CD4-positive, alpha-beta T cell treated with Interleukin-2 at 100 ng/mL for 4 hours (primary cell): ENCODE measurements at places on chromosomes 16 and 17.

GRCh38 chr16:4803898-4804762, 1.7 kb upstream of the ROGDI start:
- no peak for DNase-seq

- no peak for DNase-seq
Observed at GRCh38 chr17:81403671-81404534, 8.6 kb downstream of the BAHCC1 start.

DNA sequence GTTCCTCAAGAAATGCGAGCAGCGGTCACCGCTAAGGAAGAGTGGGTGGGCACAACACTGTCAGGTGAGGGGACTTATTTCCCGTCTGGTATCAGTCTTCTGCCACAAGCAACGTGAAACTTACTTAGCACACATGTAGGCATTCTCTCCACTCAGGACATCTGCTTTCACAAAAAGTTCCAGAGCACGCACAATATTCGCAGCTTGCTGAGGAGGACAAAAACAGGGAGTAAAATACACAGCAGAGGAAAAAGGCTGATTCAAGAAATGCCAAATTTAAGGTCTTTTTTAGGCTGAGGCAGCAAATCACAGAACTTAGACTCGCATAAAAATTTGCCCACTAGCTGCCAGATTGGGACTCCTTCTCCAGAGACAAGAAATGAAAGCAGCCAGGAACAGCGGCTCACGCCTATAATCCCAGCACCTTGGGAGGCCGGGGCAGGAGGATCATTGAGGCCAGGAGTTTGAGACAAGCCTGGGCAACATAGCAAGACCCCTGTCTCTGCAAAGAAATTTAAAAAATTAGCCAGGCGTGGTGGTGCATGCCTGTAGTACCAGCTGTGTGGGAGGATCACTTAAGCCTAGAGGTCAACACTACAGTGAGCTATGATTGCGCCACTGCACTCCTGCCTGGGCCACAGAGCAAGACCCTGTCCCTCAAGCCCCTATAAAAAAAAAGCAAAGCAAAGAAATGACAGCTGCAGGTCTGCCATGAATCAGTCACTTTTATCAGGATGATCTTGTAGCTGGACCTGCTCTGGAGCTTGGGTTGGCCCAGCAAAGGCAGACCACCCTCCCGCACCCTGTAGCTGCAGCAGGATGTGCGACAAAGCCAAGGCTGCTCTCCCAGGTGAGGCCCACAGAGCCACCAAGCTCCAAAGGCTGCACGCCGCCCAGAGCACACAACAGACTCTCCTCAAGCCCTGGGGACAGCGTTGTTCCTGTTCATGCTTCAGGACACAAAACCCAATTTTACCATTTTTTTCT, 20.5 kb downstream of the USP36 start:
- no peak for DNase-seq

DNA sequence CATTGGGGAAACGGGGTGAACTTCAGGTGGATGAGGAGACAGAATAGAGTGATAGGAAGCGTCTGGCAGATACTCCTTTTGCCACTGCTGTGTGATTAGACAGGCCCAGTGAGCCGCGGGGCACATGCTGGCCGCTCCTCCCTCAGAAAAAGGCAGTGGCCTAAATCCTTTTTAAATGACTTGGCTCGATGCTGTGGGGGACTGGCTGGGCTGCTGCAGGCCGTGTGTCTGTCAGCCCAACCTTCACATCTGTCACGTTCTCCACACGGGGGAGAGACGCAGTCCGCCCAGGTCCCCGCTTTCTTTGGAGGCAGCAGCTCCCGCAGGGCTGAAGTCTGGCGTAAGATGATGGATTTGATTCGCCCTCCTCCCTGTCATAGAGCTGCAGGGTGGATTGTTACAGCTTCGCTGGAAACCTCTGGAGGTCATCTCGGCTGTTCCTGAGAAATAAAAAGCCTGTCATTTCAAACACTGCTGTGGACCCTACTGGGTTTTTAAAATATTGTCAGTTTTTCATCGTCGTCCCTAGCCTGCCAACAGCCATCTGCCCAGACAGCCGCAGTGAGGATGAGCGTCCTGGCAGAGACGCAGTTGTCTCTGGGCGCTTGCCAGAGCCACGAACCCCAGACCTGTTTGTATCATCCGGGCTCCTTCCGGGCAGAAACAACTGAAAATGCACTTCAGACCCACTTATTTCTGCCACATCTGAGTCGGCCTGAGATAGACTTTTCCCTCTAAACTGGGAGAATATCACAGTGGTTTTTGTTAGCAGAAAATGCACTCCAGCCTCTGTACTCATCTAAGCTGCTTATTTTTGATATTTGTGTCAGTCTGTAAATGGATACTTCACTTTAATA, 7.0 kb upstream of the TMEM235 start:
- no peak for DNase-seq

- DNase-seq = no peak
Observed at GRCh38 chr16:69885722-69886121, 65.4 kb upstream of the CLEC18A start.

- no peak for DNase-seq
Observed at GRCh38 chr16:56048425-56049105, 142.7 kb upstream of the GNAO1 start.

DNA sequence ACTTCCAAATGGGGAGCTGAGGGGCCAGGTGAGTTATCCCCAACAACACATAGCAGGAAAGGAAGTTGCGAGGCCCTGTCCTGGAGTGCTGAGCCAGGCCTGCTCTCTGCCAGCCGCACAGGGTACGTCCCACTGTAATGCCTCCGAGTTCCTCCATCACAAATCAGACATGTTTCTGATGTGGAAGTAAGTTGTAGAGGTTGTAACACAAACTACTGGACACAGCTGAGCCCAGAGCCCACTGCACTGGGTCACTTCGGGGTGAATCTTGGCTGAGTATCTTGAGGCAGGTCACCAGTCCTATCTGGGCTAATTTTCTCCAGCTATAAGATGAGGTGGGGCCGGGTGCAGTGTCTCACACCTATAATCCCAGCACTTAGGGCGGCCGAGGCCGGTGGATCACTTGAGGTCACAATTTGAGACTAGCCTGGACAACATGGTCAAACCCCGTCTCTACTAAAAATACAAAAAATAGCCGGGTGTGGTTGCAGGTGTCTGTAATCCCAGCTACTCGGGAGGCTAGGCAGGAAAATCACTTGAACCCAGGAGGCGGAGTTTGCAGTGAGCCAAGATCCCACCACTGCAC, 100.8 kb upstream of the CDH5 start:
- DNase-seq = no peak

DNA sequence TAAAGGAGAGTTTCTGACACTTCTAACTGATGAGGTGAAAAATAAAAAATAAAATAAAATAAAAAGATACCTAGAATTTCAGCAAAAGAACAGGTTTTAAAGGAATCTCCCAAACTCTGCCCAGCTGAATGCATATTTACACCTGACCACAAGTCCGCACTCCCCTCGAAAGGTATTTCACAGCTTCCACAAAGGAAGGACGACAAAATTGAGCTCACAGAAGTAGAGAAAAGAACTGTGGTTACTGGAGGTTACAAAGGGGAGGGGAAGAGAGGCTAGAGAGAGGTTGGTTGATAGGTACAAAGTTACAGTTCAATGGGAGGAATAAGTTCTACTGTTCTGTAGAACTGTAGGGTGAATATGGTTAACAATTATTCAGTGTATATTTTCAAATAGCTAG, 5.0 kb downstream of the LITAF start:
- no peak for DNase-seq

DNA sequence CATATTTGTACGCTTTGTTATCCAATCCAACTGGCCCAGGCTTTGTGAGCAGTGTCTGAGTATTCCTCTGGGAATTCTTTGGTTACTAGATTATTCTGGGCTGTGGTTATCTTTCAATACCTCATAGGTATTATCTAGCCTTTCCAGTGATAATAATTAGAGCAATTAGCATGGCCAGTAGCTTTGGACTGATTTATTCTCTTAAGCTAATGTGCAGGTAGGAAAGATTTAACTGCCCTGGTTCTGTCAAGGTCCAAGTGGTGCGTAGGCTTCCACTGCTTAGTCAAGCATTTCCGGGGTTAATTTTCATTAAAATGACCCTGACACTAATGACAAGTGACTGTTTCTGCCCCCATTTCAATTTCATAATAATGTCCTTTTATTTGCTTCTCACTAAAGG, 54.2 kb upstream of the PMFBP1 start:
- DNase-seq = no peak

DNA sequence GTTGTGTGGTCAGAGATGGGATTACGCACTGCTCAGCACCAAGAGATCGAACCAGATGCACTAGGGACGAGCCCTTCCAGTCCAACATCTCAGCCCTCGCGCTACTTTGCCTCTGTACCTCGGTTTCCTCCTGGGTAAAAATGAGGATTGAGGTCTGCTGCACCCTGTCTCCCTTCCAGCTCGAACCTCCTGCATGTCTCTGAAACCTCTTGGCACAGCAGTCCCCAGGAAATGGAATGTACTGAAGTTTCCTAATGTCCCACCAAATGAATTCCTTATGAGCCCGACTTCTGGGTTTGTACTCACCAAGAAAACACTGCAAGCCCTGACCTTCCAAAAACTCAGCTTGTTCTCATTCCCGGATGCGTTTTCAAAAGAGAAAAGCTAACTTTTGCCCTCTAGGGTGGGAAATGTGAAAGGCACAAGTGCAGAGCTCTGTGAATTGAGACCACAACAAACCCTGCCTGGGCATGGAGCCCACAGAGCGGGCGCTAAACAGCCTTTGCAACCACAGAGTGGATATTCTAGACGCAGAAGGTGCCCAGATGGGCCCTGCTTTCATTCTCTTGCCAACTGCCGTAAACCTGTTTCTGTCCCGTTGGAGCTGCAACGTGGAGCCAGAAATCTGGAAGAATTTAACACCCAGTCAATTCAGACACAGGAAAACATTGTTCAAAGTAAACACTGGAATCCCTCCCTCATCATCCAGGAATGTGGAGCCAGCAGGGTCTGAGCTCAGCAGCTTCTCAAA, 10.3 kb downstream of the CDRT4 start:
- DNase-seq = no peak

DNA sequence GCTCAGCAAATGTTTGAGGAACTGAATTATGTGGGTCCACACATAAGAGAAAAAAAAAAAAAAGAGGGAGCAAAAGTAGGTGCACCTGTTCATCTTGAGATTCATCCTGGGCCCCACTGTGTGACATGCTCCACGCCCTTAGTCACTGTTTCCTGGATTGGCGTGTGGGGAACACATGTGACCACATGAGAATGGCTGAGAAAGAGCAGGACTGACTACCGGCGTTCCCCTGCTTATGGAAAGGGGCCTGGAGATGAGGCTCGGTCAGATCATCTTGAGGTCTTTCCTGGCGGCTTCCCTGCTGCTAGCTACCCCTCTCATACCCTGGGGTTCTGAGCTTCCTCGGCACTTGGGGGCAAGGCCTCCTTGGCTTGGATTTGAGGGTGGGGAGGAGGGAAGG, 3.9 kb downstream of the DEXI start:
- peak; percentile 30 for DNase-seq

- DNase-seq = no peak
Observed at GRCh38 chr16:177981-178667, 1.6 kb downstream of the HBA1 start.

GRCh38 chr17:83101805-83102480, 22.5 kb downstream of the METRNL start:
- no peak for DNase-seq

DNA sequence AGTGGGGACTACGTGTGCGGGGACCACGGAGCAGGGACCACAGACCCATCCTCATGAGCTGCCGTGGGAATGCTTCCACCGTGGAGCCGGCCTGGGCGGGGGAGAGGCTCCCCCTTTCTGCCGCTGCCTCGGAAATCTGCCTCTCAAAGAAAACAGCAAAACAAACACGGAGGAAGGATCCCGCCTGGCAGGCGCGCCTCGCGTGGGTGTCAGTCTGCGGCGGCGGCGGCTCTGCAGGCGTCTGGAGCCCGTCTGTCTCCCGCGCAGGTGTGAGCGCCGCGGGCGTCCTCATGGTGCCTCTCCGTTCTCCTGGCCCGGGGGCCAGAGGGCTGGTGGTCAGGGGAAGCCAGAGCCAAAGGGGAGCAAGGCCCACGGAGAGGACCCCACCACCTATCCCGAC, 27.5 kb downstream of the GSE1 start:
- DNase-seq = no peak

DNA sequence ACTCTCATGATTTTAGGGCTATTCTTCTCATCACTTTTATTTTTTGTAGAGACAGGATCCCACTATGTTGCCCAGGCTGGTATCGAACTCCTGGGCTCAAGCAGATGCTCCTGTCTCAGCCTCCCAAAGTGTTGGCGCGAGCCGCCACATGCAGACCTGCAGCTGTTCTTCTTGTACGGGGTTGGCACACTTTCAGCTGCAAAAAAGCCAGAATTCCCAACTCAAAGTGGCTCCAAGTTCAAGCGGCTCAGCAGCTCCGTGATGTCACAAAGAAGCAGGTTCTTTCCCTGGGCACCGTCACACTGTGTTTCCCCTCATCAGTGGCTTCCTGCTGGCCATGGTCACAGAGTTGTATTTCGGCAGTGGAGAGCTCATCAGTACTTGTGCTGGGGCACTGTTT, 6.7 kb upstream of the SBK1 start:
- DNase-seq = no peak

DNA sequence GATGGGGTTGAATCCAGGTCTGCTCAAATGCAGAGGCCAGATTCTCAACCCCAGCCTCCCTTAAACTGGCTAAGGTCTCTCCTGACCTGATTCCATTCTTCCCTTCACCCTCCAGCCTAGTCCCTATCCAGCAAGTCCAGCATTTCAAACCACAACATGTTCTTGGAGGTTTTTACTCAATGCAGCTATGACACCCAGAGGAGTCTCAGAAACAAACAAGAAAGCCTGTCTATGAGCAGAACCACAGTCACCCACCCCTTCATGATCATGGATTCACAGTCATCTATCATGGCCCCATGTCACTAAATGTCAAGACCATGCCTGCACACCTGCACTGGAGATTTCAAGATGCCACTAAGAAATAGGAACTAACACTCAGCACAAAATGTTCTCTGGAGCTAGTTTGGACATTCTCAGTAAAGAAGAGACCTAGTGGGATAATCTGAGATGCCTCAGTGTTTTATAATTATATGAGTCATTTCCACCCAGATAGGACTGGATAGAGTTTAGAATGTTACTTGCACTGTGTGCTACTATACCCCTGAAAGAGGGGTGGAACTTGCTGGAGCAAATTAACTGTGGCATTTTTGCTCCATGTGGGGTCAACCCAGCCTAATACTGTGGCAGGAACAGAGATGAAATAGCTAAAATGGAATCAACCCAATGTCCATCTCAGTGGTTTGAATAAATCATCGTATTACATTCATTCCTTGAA, 9.5 kb upstream of the METTL22 start:
- DNase-seq = no peak

DNA sequence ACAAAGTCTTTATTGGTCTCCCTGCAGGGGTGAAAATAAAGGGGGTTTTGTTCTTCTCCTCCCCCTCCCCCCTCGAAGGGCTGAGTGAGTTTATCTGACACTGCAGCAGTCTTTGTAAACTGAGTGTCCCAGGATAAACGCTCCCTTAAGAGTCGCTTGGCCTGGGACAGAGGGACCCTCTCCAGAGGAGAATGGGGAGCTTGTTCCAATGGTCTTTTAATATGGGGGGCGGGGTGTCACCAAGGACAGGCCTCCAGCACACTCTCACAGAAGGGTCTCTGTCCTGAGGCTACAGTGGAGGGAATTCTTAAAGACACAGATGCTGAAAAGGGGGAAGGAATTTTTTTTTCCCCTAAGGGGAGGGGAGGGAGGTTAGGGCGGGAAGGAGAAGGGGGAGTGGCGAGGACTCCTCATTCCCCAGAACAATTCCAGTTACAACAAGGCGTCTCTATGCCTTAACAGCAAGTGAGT, 455.5 kb downstream of the SOX9 start:
- no peak for DNase-seq

GRCh38 chr16:18013863-18014262, 322.7 kb downstream of the NPIPA8 start:
- DNase-seq = no peak
